ENCODE measurements at places on chromosomes 6 and 20. TPM values are rescaled to one million over a fixed set of nuclear protein-coding genes. Genes with fewer than 3 reads are reported as not detected.

Gene KCNB1
- not detected for total RNA-seq

Gene PERP
- total RNA-seq = not detected

Gene INSM1
- total RNA-seq = not detected

Gene MC3R
- not detected for total RNA-seq

Gene SIRPA
- 0.36 TPM for total RNA-seq

Gene PIGT
- total RNA-seq = 80.1 TPM

Gene TFB1M
- 40.3 TPM for total RNA-seq

Measured in Karpas-422 (cell line).